A549 treated with DMSO at 1 μM for 4 hours (cell line): ENCODE measurements at places on chromosomes 11 and 22. TPM values are rescaled to one million over a fixed set of nuclear protein-coding genes. Genes with fewer than 3 reads are reported as not detected.

Gene MEI1
- not detected in 5 replicates for total RNA-seq

Gene MFNG
- 1.9 to 3.2 TPM (median 2.6 TPM) in 5 replicates for total RNA-seq

Gene OR52H1
- total RNA-seq = not detected in 5 replicates

Gene DRD4
- total RNA-seq = 0.17 to 0.43 TPM (median 0.24 TPM) in 5 replicates

Gene C11orf65
- 0.13 to 0.44 TPM (median 0.36 TPM) in 5 replicates for total RNA-seq

Gene OR8D1
- not detected in 5 replicates for total RNA-seq

Gene GAB4
- total RNA-seq = not detected in 5 replicates

Gene RBFOX2
- total RNA-seq = 32.3 to 42.8 TPM (median 38.0 TPM) in 5 replicates

Gene ZBTB16
- total RNA-seq = not detected in 5 replicates

Gene MPZL2
- 0.08 TPM in 1 of 5 replicates, not detected in the others for total RNA-seq

Gene GSC2
- not detected in 5 replicates for total RNA-seq

Gene CAT
- 36.1 to 44.4 TPM (median 40.7 TPM) in 5 replicates for total RNA-seq

Gene POU2AF2
- not detected in 5 replicates for total RNA-seq

Gene OR51B2
- total RNA-seq = not detected in 5 replicates

Gene MYOD1
- total RNA-seq = not detected in 5 replicates

Gene SEC14L2
- total RNA-seq = 23.3 to 34.1 TPM (median 27.1 TPM) in 5 replicates

Gene CABP2
- not detected in 5 replicates for total RNA-seq

Gene OOSP2
- not detected in 5 replicates for total RNA-seq

Gene CTSF
- 32.4 to 36.0 TPM (median 34.3 TPM) in 5 replicates for total RNA-seq

Gene LPXN
- total RNA-seq = 2.4 to 3.3 TPM (median 3.1 TPM) in 5 replicates

Gene INS
- not detected in 5 replicates for total RNA-seq

Gene CRACR2B
- total RNA-seq = 3.1 to 4.7 TPM (median 3.6 TPM) in 5 replicates

Gene ACCS
- 14.1 to 18.1 TPM (median 16.4 TPM) in 5 replicates for total RNA-seq

Gene OR10G6
- not detected in 5 replicates for total RNA-seq

Gene ZC3H12C
- total RNA-seq = 4.3 to 7.9 TPM (median 6.6 TPM) in 5 replicates

Gene TLCD5
- total RNA-seq = 5.7 to 7.9 TPM (median 7.6 TPM) in 5 replicates

Gene KRTAP5-10
- total RNA-seq = not detected in 5 replicates

Gene SMIM35
- not detected in 5 replicates for total RNA-seq

Gene PANX1
- 20.1 to 24.6 TPM (median 21.2 TPM) in 5 replicates for total RNA-seq

Gene ACR
- total RNA-seq = 0.06 TPM in 2 of 5 replicates, not detected in the others
